Neural progenitor cell (in vitro differentiated cells): ENCODE measurements at places on chromosomes 7 and 10. TPM values are rescaled to one million over a fixed set of nuclear protein-coding genes. Genes with fewer than 3 reads are reported as not detected.
A peak's percentile ranks its signal among the peaks of the same experiment; 100 is the strongest.

Gene STK31
- 0.93 and 2.8 TPM in 2 replicates for total RNA-seq

Gene SPDYE2
- total RNA-seq = not detected in 2 replicates

Gene GPNMB
- total RNA-seq = 0.99 TPM in 1 of 2 replicates, not detected in the other

Gene EBF3
- total RNA-seq = 0.15 and 0.40 TPM in 2 replicates

Gene VAX1
- 0.25 TPM in 1 of 2 replicates, not detected in the other for total RNA-seq

DNA sequence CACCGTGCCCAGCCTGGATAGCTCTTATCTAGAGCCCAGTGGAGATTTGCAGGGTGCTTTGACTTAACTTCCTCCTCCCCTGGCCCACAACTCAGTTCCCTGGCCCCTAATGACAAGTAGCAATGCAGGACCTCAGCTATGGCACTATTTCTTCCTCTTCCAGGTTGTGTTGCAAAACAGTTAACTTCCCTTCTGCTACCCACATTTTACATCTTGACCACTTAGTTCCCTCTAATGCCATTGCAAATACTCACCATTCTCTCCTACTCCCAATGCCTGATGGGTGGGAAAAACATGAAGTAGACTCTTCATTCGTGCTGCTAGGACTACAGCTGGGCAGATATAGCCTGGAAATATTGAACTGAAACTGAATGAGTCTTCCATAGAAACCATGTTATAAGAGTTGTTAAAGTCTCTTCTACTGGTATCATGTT is 39.1 kb upstream of the FGL2 start:
- DNase-seq = no peak

- no peak for DNase-seq
Measured at GRCh38 chr10:119496273-119496672, 46.2 kb downstream of the RGS10 start.

DNA sequence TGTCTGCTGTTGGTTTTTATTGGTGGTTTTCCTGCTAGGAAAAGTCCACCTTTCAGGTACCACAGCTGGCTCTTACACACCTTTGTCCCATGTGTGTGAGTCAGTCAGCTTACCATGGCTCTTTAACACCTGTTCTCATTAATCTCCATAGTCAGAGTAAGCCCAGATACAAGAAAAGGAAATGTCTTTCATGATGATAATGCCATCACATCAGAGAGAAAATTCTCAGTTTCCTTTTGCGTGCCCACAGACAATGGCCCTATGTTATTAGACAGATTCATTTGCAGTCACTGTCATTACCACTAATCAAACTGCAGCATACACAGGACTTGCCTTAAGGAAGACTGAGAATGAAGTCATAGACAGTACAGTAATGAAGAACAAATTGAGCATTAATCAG is 1583.6 kb upstream of the LRRTM3 start:
- DNase-seq = no peak

Gene ZNF775
- total RNA-seq = 3.0 and 26.1 TPM in 2 replicates

Gene HUS1
- total RNA-seq = 31.2 and 48.7 TPM in 2 replicates

DNA sequence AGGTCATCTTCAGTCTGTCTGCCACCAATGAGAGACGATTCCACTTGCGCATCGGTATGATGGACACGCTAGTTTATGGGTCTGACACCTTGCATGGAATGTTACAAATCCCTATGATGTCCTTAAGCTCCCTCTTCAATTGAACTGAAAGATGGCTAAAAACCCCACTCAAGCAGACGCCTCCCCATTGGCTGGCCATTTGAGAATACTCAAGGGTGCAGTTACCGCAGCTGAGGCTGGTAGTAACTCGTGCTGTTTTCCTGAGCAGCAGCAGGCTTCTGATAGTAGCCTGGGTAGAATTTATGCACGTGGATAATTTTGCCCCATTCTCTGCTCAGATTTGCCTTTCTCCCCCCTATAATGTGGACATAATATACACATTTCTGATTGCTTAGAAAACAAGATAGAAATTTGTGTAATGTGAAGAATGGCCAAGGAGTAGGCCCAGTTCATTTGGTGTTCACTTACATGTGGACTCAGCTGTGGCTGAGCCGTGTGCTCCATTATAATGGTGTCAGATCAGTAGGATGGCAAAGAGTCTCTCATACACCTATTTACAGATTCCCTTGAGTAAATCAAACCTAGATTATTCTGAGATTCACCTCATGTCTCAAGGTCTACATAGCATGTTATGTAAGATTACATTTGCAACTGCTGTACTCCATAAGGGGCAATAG is 142.8 kb downstream of the HIBADH start:
- DNase-seq = peak; percentile 8

GRCh38 chr7:98254951-98255610 is 3.0 kb upstream of the TECPR1 start:
- DNase-seq = no peak

DNA sequence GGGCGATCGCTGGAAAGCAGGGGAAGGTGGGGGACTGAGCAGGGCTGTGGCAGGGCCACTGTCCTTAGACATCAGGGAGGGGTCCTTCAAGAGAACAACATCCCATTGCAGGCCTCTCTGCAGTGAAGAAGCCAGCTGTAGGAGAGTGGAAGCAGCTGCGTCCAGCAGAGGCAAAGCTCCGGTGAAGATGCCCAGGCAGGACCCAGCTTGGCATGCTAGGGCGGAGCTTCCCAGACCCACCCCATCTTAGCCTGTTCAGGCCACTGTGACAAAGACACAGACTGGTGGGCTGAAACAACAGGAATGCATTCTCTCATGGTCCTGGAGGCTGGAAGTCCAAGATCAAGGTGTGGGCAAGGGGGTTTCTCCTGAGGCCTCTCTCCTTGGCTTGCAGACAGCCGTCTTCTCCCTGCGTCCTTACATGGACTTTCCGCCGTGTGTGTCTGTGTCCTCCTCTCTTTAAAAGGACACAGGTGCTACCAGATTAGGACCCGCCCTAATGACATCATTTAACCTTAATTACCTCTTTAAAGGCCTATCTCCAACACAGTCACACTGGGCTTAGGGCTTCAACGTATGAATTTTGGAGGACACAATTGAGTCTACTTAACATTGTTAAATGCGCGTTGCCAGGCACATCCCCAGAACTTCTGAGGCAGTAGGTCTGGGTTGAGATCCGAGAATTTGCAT is 178.1 kb upstream of the GRB10 start:
- DNase-seq = no peak

DNA sequence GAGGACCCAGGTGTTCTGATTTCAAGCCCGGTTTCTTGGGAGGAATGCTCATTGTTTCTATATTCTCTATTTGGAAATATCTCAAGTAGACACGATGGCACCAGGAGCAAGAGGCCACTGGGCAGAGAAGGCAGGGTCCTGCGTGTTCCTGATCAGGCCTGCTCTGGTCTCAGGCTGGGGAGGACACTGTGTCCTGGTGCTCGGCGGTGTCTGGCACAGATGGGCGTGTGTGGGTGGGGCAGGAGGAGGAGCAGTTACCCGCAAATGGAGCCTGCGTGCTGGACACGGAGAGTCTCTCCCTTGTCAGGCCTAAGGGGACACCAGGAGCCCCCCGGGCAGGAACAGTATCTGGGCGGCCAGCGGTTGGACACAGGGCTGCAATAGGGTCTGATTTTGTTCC is 25.9 kb upstream of the GOLGA7B start:
- no peak for DNase-seq

Gene RADIL
- total RNA-seq = 3.1 and 5.8 TPM in 2 replicates

- no peak for DNase-seq
Measured at GRCh38 chr7:81140775-81141174, 221.9 kb upstream of the SEMA3C start.

- DNase-seq = no peak
Measured at GRCh38 chr10:69897432-69897831, 95.7 kb downstream of the COL13A1 start.

DNA sequence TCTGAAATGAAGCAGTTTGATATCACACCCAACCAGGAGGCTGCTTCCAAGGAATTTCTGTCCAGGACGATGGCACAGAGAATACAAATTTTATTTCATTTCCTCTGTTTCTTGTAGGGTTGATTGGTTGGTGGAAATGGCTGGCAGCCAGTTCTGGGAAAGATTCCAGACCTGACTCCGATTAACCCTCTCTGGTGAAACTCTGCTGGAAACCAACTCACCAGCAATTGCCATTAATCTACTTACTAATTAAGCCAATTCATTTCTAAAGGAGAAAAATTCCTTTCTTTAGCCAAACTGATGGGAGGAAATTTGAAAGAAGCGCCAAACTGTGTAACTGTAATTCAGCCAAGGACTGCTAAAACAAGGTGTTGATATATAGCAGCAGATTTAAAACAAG is 10.7 kb downstream of the PTF1A start:
- DNase-seq = peak; percentile 38

DNA sequence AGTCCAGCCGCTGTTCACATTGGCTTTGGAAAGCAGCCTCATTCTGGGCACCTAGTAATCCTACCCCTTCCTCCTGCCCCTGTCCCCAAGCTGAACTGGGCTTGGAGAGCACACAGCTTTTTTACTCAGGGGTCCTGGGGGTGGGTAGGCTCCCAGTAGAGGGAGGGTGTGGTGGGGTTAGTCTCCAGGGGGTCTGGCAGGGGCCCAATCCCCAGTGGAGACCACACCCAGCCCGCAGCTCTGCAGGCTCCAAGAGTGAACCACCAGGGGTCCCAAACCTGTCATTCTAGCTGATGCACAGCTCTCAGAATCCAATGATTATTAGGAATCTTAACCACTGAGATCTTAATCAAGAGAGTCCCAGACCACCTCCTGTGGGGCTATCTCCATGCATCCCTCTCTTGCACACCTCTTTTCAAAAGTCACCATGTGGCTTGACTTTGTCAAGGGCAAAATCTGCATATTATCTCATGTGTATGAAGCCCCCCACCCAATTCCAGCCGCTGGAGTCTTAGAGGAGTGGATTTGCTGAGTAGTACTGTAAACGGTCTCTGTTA is 2.7 kb downstream of the HOXA11 start:
- DNase-seq = no peak

DNA sequence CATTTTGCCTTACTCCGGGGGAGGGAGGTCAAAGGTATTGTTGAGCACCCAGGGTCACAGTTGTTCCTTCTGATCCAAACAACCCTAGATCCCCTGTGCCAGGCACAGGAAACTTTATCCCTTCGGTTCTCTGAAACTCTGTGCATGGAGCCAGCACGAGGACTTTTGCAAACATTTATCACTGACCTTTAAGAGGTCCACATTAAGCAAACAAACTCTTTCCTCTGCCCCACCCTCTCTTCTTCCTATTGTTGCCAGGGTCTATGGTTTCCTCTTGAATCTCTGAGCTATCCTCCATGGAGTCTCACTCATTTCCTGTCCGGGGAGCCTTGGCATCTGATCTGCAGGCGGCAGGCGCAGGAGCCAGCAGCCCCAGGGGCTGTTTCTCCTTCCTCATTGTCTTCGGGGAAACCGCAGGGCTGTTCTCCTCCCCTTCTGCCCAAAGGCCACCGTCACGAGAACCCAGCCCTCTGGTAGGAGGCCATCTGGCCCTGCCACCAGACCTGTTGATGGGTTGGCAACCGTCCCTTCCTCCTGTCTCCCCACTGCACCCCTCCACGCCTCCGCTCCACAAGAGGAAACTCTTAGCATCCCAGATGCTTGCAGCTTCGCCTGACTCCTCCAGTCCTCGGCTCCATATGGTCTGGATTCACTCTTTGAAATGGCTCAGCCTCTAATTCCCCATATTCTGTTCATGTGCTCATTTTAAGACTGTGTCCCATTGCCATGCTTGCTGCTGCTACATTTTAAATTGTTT is 327.3 kb upstream of the NRP1 start:
- DNase-seq = no peak

Gene PLA2G12B
- 0.12 TPM in 1 of 2 replicates, not detected in the other for total RNA-seq

Gene NUDT1
- 29.6 and 63.9 TPM in 2 replicates for total RNA-seq

DNA sequence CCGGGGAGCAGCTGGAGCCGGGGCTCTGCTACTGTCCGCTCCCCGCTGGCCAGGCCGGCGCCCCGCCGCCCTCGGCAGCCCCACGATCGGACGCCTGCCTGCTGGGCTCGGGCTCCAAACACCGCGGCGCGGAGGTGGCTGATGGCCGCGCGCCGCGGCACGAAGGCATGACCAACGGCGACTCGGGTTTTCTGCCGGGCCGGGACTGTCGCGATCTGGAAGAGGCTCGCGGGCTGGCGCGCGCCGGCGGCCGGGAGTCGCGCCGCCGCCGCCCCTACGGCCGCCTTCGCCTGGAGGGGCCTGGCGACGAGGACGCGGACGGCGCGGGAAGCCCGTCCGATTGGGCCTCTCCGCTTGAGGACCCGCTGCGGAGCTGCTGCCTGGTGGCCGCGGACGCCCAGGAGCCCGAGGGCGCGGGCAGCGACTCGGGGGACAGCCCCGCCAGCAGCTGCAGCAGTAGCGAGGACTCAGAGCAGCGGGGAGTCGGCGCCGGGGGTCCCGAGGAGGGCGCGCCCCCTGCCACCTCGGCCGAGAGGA is 570 bp downstream of the TBC1D12 start:
- peak; percentile 79 for DNase-seq

DNA sequence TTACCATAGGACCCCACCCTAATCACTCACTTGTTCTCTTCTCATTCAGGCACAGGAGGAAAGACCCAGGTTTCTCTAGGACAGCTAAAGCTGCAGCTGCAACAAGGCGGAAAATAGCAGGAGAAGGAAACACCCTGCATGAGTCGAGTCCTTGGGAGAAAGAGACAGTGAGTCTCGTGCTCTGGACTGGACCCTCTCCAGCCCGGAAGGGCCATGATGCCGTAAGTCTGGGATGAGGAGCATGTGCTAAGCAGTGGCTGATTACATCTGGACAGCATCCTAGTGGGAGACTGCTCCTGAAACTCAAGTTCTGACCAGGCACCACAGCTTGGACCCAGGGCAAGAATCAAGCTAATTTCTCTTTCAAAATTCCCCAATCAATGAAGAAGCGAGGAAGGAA is 39.4 kb downstream of the FBXW4 start:
- no peak for DNase-seq

- no peak for DNase-seq
Measured at GRCh38 chr10:104218751-104219150, 13.4 kb downstream of the CFAP43 start.

- DNase-seq = no peak
Measured at GRCh38 chr10:27482984-27483956, 20.8 kb upstream of the RAB18 start.
